ENCODE measurements at places on chromosomes 12 and 14.

GRCh38 chr12:108232565-108232964 is 103.5 kb downstream of the WSCD2 start:
- DNase-seq, result no peak

- no peak for DNase-seq
These were observed 46.1 kb downstream of the TMTC1 start for GRCh38 chr12:29737644-29738043.

- no peak for DNase-seq
These were observed 51.4 kb downstream of the WASHC3 start for GRCh38 chr12:102010265-102010994.

- DNase-seq, result no peak
These were observed 37.1 kb downstream of the KIAA0586 start for GRCh38 chr14:58464652-58465051.

DNA sequence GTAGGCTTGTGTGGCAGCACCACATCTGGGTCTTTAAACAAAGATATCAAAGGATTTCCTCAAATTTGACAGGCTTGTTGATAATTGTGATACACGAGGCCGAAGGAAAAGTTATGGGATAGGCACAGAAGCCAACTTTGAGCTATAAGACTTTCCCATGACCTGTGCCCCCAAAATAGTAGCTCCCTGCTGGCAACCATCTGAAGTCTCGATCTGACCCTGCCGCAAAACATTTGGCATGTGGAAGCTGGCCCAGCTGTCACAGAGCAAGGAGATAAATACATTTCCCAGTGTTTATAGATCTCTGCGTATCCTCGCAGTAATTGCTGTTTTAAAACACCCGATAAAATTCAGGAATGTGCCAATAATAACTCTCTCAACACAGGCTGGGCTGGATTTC is 26.4 kb upstream of the RGS6 start:
- no peak for DNase-seq

- no peak for DNase-seq
These were observed 60.0 kb downstream of the GALNT16 start for GRCh38 chr14:69319911-69320310.

DNA sequence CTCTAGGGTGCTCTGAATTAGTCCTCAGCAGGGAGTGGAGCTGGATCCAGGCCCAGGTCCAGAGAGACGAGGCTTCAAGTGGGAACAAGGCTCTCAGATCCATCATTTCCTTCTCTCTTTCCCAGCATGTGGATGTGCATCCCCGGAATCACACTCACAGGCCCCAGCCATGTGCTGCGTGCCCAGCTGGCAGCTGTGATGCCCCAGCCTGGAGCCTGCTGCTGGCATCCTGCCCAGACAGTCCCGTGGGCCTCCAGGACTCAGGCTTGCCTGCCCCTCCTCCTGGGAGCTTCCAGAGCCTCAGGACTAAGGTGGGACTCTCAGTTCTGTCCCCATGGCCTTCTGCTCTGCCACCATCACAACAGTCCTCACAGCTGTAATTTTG is 6.2 kb upstream of the KRT84 start:
- no peak for DNase-seq

- no peak for DNase-seq
These were observed 2.3 kb upstream of the OTX2 start for GRCh38 chr14:56812364-56813141.

DNA sequence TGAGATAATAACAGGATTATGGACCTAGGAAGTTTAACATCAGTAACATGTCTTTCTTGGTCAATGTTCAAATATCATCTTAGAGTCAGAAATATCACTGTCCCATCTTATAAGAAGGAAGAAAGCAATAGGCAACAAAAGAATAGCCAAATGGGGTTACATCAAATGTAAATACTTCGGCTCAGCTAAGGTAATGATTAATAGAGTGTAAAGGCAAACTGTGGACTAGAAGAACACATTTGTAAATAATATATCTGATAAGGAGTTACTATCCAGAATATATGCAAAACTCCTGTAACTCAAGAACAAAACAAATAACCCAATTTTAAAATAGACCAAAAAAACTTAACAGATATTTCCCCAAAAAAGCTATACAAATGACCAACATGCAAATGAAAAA is 630.3 kb downstream of the RPS29 start:
- no peak for DNase-seq

DNA sequence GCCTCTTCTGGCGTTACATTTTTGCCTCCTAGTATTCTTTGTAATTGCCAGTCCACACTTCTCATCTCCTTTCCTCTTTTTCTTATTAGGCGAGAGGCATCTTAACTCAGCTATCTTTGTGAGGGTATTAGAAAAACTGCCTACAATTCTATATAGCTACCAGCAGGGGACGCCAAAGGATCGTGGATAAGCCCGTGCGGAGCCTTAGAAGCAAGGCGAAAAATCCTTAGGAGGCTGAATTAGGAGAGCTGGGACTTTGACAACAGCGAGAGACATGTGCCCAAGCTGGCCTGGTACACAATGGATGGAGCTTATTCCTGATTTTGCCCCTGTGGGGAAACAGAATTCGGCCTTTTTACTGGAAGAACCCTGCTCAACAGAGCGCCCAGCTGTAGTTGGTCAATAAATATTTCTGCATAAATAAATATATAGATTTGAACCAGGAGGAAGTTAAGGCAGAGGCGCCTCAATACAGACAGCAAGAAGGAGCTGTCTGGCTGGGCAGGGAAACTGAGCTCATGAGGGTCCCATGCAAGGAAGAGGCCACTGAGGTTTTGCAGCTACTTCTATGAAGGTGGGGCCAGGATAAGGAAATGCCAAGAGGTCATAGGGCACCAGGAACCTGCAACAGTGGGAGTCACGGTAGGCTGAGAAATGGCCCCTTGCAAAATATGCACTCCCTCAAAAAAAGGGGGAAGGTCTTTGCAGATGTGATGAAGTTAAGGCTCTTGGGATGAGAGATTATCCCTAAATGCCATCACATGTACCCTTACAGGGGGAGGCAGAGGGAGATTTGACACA is 14.6 kb upstream of the RBM19 start:
- DNase-seq, result no peak

GRCh38 chr14:101554991-101555668 is 6.2 kb upstream of the DIO3 start:
- no peak for DNase-seq

DNA sequence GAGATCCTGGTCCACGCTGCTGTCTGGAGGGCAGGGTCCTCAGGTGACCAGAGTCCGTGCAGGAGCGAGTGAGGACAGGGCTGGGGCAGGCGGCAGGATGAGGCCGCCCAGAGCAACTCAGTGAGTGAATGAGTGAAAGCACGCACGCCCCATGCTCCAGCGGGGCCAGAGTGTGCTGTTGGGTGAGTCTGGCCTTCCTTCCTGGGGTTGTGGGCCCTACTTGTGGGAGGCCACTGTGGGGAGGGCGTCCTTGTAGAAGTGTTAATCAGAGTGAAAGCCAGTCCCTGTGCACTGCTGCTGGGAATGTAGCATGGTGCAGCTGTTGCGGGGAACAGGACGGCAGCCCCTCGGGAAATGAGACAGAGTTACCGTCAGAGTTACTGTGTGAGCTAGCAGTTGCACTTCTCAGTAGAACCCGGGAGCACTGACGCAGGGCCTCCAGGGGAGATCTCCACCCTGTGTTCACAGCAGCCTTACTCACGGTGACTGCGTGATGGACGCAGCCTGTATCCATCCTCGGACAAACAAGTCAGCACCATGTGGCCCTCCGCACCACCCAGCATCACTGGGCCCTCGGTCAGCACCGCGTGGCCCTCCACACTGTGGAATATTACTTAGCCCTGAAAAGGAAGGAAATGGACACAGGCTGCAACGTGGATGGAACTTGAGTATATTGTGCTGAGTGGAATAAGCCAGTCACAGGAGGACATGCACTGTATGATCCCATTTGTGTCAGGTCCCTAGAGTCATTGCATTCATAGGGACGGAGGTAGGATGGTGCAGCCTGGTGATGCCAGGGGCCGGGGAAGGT is 22.1 kb downstream of the PACS2 start:
- DNase-seq, result no peak

GRCh38 chr14:92844204-92844603 is 50.1 kb downstream of the GOLGA5 start:
- DNase-seq, result no peak

DNA sequence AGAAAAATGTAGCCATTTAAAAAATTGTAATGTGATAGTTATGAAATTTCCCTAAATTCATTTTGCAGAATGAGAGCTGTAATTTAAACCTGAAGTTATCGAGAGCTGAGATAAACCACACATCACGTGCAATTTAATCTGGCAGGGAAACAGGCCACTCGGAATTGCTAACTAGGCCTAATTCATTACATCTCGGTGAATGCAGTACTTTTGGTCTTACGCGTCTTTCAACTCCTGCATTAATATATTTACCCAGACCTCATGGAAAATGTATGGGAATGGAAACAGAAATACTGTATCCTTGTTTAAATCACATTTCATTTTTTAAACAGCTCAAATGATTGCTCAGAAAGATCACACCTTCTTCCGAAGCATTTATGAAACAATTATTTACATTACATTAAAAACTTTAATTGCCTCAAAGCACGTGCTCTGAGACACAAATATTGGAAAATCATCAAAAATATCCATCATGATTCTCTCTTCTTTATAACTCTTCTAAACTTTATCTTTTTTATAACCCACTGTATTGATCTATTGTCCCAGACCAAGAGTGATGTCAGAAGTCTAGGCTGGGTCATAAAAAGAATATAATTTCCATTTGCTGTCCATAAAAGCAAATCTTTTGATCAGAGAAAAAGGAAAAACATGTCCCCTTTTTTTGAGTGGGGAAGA is 111.7 kb upstream of the MYL2 start:
- DNase-seq, result no peak

DNA sequence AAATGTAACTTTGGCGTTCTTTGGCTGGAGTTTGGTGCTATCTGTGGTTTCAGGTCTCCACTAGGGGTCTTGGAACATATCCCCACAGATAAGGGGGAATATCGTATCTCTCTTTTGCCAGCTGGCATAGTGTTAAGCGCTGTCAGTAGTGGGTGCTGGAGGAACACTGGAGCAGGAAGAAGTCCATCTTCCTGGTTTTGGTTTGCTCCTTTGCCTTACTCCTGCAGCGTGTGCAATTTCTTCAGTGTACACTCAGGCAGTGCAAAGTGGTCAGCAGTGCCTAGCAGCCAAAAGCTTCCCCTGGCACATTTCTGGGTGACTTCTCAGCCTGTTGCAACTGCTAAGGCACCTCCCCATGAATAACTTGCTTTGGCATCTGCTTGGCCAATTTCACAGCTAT is 11.7 kb upstream of the RIPK3 start:
- DNase-seq, result no peak

GRCh38 chr12:69623970-69624369 is 13.3 kb upstream of the LRRC10 start:
- DNase-seq, result no peak

- no peak for DNase-seq
These were observed 11.7 kb downstream of the STK38L start for GRCh38 chr12:27255806-27256205.

- DNase-seq, result no peak
These were observed 143.6 kb downstream of the CPNE8 start for GRCh38 chr12:38761636-38762342.

- no peak for DNase-seq
These were observed 25.4 kb downstream of the TTC6 start for GRCh38 chr14:37620856-37621255.

DNA sequence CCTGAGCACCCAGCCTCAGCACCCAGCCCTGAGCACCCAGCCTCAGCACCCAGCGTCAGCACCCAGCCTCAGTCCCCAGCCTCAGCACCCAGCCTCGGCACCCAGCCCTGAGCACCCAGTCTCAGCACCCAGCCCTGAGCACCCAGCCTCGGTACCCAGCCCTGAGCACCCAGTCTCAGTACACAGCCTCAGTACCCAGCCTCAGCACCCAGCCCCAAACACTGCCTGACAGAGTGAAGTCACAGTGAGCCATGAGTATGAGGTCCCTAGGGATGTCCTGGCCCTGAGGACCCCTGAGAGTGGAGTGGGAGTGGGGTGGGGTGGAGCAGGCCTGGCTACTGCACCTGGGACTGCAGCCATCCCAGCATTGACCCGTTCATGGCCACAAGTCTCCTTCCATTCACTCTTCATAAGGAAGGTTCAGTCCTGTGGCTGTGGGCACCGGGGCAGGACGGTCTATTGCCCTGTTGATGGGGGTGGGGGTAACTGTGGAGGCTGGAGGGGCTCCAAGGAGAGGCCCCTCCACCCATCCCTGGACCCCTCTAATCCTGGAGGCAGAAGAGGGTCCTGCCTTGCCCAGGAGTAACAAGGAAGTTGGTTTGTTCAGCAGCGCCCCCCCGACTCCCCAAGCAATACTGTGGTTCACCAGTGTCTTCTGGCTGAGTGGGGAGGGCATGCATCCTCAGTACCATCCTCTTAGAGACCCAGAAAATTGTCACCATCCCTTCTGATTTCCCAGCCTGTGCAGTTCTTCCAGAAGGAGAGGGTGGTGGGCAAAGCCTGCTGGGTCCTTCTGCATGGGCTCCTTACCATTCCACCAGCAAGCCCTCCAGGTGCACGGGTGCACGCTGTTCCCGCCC is 140.5 kb downstream of the ADGRD1 start:
- no peak for DNase-seq

- DNase-seq, result no peak
These were observed 20.9 kb downstream of the RNASE9 start for GRCh38 chr14:20539906-20540305.

DNA sequence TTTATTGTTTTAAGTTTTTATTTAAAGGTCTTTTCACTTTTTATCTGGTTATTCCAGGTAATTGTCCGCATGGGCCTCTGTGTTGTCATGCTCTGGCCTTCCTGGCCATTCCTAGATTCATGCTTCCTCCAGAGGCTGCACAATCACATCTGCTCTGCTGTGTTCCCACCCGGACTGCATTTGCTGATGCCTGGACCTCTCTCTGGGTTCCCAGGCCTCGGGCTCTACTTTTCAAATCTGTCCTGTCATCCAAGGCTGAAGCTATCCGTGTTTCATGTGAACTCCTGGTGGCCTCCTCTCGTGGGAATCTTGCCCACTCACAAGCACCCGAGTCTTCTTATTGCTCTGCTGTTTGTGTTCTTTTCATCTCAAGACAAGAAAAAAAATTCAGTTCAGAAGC is 16.1 kb upstream of the VDR start:
- no peak for DNase-seq

DNA sequence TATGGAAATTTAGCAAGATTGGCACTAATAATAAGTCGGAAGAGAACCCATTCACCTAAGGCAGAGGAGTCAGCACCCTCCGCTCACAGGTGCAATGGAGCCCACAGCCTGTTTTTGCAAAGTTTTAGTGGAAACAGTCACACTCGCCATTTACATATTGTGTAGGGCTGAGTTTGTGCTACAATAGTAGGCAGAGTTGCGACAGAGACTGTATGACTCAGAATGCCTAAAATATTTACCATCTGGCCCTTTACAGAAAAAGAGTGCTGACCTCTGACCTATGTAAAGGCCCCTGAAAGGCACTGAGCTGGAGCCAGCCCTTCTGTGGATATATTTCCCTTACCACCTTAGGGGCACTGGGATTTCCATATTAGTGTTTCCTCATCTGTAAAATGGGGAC is 79.0 kb downstream of the PRIMA1 start:
- no peak for DNase-seq

DNA sequence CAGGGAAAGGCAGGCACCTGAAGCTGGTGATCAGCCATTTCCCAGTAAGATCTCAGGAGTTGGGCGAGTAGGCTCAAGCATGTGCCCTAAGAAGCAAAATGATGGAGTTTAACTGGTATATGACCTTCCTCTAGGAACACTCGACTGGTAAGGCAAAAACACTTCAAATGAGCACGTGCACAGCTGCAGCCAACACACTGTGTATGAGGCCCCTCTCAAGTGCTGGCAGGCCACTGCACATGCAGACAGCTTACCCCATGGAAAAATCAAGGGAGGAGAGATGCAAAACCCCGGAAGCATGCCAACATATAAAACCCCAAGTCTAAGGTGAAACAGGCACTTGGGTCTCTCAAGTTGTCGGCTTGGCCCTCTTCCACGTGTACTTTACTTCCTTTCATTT is 39.2 kb downstream of the TTLL5 start:
- DNase-seq, result no peak

Measured in activated T-helper 1 cell treated with anti-CD3 and anti-CD28 coated beads, Interleukin-2, amount 50 U/mL, for 16 hours (primary cell).